Activated T-helper 2 cell treated with anti-CD3 and anti-CD28 coated beads, Interferon-gamma antibody, Interleukin-2, Interleukin-4, amounts not matched to agents 10 μg/mL and 5 μg/mL and 100 μg/mL, durations not matched to agents 14 hours and 24 hours and 36 hours (primary cell): ENCODE measurements at places on chromosomes 3 and 15.
A peak's percentile ranks its signal among the peaks of the same experiment; 100 is the strongest.

GRCh38 chr3:40718209-40718608, 193.4 kb downstream of the ZNF621 start:
- no peak for DNase-seq

GRCh38 chr15:59373215-59373614, 544 bp upstream of the MYO1E start:
- no peak for DNase-seq

GRCh38 chr3:100352296-100353231, 18.0 kb downstream of the NIT2 start:
- DNase-seq = no peak

DNA sequence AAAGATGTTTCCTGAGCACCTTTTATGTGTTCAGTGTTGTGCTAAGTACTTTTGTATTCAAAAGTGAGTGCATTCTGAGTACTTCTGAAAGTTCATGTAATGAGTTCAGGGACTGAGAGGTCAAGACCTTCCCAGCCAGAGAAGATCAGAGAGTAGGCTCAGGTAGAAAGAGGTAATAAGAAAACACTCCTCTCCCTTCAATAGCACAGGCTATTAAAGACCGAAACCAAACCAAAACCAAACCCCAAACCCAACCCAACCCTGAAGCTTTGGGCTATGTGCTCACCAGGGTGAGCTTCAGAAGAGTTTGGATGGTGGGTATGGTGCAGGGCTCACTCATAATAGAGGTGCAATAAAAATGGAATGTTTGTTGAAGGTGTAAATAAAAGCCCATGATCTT, 76.7 kb upstream of the FAM3D start:
- DNase-seq = no peak

DNA sequence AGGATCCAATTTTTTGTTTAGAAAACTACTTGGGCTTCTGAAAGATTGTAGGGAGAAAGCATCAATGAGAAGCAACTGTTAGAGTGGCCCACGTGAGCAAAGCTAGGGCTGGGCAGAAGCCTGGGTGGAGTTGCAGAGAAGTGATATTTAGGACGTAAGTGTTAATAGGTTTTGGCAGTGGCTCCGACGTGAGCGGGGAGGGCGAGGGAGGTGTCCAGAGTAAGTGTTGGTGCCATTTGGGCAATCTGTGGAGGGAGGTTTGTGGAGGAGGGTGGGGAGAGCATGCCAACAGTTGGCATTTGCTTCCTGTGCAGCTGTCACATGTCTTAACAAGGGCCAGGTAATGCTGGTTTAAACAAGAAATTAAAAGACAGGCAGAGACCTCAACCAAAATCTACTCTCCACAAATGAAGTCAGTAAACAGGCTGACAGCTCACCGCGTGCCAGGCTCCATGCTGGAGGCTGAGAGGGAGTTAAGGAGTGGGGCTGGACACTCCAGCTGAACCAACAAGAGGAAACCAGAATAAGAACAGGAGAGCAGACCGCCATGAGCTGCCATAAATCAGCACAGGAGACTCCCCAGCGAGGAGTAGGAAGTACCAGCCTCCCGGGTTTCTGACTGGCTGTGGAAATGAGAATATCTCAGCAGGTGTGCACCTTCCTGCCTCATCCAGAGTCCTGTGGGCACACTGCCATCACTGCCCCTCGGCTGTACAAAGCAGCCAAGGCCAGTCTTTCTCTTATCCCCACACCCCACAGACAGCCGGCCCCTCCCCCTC, 232.6 kb downstream of the ABHD5 start:
- no peak for DNase-seq

GRCh38 chr15:67723294-67724024, 101.8 kb upstream of the SKOR1 start:
- DNase-seq = no peak

GRCh38 chr15:40357723-40358470, at the start of gene DISP2:
Gene DISP2 (plus strand): TSS chr15:40358219. CDS start chr15:40358322, 103 bp downstream.
- DNase-seq = peak; percentile 82

DNA sequence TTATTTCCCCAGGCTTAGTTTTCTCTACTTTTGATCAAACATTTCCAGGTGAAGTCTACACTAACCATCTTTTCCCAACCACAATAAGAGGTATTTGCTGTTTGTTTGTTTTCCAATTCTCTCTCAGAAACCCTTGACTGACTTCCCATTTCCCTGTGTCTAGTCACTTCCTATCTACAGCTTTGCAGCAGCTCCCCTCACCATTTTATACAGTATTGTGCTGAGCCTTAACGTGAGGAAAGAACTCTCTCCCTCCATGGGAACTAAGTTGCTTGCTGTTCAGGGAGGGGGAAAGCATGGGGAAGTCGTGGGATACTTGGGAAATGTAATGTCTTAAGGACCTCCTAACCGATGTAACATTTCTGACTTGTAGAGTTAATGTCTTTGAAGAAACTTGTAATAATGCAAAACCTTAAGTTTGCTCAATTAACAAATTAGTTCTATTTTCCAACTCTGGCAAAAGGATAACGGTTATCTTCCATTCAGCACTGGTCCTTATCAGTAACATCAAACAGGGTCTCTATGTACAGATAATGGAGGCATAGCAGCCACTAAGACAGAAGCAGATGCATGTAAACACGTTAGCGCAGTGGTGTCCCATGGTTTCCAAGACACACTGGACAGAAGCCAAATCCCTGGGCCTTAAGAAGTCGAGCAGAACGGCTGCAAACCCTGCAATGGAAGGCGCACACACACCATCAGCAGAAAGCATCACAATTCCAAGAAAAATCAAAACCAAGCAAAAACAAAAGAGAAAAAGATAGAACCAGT, 39.7 kb downstream of the NPTN start:
- DNase-seq = no peak

DNA sequence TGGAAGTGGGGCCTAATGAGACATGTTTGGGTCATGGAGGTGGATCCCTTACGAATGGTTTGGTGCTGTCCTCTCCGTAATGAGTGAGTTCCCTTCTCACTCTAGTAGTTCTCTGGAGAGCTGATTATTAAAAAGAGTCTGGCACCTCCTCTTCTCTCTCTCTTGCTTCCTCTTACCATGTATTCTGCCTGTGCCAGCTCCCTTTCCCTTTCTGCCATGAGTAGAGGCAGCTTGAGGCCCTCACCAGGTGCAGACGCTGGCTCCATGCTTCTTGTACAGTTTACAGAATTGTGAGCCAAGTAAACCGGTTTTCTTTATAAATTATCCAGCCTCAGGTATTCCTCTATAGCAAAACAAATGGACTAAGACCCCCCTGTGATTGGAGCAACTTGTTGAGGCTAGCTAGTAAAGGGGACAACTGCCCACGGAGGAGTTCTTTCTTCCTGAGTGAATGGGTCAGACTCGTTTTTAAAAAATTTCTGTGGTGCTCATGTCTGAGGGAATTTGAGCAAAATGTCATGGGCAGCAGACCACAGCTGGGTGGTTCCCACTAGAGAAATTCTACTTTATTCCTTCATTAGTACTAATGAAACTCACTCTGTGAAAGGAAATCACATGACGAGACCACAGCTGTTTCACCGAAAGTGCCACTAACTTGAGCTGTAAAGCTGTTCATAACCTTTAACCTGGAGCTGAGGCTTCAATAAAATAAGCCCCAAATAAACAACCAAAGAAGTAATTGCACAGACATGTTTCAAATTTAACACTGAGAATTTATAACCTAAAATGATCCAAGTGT, 210.0 kb downstream of the NFKBIZ start:
- DNase-seq = no peak

DNA sequence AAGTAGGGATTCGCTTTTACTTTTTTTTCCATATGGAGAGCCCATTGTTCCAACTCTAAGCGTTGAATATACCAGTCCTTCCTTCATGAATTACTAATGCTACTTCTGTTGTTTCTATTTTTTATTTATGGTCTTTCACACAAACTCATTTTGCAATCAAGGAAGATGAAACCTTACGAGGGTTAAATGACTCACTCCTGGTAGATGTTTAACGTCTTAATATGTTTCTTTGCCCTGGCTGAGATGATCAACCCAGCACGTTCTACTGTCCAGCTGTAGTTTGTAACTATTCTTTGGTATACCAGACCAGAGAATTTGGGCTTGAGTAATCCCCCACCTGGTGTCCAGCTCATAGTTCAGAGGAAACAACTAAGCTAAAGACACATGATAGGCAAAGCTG, 23.1 kb downstream of the CDCP1 start:
- DNase-seq = no peak

GRCh38 chr3:85482213-85482490, 523.4 kb downstream of the CADM2 start:
- no peak for DNase-seq

- no peak for DNase-seq
Observed at GRCh38 chr3:59580499-59580898, 530.7 kb upstream of the CFAP20DC start.

DNA sequence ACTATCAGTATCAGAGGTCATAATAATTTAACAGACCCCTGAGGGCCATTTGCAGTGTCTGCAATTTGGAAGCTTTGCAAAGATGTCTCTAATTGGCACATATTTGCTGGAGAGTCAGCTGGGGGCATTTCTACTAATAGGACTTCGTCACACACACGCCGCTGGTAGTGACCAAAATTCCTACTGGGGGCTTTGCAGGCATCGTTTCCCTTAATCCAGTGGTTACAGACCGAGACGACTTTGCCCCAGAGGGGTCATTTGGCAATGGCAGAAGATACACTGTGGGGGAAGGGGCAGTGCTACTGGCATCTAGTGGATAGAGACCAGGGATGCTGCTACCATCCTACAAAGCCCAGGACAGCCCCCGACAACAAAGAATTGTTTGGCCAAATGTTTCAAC, 151.0 kb upstream of the LRTM1 start:
- no peak for DNase-seq

GRCh38 chr3:139653582-139653981, 24.2 kb downstream of the NMNAT3 start:
- DNase-seq = no peak

DNA sequence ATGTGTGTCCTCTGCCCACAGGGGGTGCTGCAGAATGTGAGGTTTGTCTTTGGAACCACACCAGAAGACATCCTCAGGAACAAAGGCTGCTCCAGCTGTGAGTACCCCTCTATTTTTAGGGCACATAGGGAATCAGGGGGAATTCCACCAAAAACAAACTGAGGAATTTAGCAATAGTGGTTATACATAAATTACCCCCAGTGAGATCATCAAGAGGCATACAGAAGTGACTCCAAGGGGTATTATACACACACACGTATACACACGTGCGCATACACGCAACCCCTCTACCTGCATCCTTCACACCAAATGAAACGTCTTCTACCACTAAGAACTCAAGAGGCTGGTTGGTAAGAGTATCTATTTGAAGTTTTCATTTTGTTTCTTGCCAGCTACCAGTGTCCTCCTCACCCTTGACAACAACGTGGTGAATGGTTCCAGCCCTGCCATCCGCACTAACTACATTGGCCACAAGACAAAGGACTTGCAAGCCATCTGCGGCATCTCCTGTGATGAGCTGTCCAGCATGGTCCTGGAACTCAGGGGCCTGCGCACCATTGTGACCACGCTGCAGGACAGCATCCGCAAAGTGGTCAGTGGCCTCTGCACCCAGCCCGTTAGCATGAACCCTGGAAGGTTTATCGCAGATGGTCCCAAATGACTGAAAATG, 2.9 kb downstream of the THBS1 start:
- no peak for DNase-seq

DNA sequence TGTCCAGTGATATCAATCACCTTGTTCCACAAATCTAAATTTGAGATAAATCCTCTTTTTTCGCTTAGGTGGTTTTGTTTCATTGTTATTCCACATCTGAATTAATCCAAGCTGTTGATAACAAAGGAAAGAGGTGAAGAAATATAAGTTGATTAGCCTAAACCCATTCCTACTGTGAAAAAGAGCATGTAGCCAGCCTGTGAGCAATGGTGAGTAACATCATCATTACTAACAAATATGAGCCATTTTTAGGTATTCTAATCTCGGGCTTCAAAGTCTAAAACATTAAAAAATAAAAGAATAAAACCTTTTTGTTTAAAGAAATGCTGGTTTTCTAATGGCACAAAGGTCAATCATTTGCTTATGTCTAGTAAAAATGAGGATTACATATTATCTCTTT, 52.1 kb upstream of the P3H2 start:
- no peak for DNase-seq
